ENCODE measurements at places on chromosomes 5 and 9.

DNA sequence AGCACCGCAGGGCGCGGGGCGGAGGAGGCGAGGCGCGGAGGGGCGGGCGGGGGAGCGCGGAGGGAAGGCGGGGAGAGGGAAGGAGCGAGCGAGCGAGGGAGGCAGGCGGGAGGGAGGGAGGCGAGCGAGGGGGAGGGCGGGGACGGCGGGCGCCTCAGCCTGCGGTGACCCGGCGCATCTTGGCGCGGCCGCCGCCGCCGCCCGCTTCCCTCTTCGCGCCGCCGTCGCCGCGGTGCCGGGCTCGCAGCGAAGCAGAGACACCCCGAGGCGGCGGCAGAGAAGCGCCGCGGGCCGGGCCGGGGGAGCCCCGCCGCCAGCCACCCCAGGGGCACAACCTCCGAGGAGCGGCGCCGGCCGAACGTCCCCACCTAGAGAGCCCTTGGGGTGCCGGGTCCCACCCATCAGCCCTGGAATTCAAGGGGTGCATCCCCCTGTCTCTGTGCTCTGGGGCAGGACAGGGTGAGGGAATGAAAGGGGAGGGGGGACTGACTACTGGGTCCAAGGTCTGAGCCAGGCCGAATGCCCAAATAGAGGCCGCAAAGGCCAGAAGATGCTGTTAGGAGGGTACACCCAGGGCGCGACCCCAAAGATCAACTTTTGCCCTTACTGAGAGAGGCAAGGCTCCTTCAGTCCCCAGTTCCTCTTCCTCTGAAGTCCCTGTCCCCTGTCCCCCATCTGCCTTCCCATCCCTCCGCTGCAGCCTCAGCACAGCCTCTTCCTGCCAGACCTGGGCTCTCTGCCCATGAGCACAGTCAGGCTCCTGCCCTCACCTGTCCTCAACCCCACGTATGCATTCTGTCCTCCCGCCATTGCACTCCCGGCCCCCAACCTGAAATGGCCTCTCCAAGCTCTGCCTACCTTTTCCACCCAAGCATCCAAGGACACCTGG lies at the start of gene ADAMTS2:
Gene ADAMTS2, minus strand, starts transcription at position 29 of the 889 bp plus-strand sequence. CDS start 133 bp downstream, outside the sequence.
- DNase-seq: peak; percentile 3

DNA sequence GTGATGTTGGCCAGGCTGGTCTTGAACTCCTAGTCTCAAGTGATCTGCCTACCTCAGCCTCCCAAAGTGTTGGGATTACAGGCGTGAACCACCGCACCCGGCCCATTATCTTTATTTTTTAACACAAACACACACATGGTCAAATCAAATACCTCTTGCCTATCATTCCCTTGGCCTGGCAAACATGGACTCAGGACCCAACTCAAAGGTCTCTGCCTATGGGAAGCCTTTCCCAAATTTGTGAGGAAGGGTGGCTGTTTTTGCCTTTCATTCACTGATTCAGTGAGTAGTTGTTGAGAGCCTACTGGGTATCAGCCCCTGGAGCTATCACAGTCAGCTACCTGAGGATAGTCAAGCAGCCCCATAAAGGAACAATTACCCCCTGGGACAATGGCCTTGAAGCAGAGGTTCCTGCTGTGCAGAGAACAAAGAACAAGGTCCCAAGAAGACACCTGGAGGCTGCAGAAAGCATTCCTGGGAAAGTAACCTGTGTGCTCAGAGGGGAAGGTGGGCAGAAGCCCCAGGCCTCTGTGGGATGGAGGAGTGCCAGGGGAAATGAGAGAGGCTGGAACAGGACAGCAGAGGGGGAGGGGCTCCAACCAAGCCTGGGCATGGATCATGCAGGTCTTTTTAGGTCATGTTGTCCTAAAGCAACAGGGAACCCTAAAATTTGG lies 126.4 kb downstream of the CRB2 start:
- no peak for DNase-seq

DNA sequence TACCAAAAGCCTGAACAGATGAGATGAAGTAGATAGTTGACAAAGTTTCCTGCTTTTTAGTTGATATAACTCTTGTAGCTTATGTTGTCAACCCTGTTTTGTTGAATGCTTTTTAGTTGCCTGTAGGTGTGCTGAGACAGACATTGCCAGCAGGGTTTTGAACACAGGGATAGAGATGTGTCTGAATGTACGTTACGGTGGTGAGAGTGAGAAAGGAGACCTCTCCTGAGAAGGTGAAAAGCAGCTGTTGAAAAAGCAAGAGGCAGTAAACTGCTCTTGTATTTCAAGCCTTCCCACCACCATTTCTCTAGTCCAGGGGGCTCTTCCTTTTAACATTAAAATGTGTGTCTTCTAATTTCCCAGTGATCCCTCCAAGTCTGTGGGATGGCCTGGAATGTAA lies 14.7 kb downstream of the DNAJC21 start:
- DNase-seq: no peak

- no peak for DNase-seq
Observed at GRCh38 chr5:151751091-151751490, 7.3 kb downstream of the ATOX1 start.

- DNase-seq: peak; percentile 73
Observed at GRCh38 chr9:19230355-19231125, at the start of gene DENND4C. DENND4C (plus strand) TSS chr9:19230693; CDS start chr9:19276175, 45,482 bp downstream.

DNA sequence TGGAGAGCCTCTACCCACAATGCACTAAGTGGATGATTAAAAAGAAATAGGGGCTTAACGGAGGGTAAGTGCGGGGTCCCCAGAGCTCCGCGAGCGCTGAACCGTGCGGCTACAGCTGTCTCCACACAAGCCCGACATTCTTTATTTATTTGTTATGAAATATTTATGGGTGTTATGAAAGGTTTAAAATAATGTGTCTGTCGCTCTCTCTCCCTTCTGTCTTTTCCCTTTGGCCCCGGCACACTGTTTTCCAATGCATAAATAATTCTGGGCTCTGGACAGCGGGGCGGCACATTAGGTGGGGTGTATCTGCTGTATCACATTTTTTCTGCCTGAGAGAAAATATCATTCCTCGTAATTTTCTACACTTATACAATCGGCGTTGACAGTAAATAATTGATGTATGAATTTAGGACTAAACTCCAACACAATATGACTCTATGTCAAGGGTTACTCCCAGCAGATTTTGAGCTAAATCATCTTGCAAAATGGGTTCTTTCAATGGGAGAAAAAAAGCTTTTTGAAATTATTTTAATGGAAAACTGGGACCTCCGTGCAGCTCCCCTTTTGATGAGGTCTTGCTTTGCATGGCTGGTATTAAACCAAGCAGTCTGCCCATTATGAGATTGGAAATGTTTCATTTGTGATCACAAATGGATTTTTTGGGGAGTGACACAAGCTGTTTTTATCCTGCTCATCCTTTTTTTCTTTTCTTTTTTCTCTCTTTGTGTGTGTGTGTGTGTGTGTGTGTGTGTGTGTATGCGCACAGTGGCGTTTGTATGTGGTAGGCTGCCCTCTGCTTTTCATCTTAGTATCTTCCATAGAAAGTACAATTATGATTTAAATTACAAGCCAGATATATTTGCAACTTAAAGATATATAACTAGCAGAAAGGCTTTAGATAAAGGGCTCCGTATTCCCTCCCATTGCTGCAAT lies 370.6 kb upstream of the IRX4 start:
- no peak for DNase-seq

GRCh38 chr5:181040631-181040945 lies 522 bp downstream of the BTNL9 start:
- no peak for DNase-seq

DNA sequence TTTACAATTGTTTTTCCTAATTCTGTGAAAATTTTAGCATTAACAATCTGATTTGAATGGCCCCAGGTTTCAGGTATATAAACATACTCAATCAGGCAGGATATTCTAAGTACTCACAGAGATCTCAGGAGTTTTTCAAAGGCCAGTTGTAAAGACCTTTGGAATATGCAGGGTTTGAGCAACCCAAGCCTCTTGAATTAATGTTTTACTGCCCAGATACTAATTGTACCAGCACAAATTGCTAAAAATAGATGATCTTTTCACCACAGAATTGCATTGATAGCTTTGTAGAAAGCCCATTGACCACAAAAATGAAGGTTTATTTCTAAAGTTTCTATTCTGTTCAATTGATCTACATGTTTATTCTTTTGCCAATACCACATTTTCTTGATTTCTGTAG lies 186.5 kb downstream of the OSTF1 start:
- DNase-seq: no peak

DNA sequence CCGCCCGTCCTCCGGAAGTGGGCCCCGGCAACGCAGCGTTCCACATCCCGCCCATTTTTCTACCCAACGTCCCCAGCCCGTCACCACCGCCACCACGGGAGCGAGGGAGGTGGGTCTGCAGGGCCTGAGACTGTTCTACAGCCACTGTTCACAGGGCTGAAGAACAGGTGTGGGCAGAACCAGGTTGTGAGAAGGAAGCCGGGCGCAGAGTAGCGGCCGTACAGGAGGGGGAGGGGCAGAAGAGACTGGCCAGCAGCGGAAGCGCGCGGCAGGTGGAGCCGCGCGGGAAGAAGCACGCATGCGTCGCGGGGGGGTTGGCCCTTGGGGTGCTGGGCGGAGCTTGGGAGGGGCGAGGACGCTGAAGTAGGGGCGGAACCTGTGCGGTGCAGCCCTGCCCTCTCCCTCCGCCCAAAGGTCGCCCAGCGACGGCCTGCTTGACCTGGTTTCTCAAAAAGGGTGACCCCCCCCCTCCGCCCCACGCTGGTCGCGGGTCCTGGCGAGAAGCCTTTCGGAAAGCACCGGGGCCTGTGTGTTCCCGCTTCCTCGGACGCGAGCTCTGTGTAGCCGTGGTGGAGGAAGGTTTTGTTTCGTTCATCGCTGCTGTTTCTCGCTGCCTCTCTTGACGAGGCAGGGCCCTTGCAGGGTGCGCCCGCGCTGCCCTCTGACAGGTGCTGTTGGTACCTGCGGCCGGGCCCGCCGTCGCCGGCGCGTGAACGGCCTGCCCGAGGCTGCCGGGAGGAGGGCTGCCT lies 7.8 kb upstream of the MGAT1 start:
- DNase-seq: peak; percentile 94

- DNase-seq: no peak
Observed at GRCh38 chr9:120579139-120580050, 572 bp downstream of the CDK5RAP2 start.

- DNase-seq: no peak
Observed at GRCh38 chr9:137465720-137466388, 6.7 kb upstream of the NSMF start.

DNA sequence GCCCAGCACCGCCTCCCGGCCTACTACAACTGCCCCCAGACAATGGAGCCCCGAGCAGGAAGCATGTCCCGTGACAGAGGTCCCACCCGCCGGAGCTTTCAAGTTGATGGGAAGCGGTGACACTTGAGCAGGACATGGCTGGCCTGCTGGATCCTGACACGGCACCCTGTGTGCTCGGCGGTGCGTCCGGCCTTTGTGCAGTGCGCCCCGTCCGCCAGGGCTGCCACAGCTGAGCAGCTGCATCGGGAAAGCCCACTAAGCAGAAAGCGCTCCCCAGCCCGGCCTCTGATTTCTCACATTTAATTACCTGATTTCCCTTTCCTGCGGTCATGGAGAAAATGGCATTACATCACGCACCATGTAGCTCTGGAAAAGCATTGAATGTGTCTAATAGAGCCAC lies 611.9 kb downstream of the IRX1 start:
- DNase-seq: no peak

DNA sequence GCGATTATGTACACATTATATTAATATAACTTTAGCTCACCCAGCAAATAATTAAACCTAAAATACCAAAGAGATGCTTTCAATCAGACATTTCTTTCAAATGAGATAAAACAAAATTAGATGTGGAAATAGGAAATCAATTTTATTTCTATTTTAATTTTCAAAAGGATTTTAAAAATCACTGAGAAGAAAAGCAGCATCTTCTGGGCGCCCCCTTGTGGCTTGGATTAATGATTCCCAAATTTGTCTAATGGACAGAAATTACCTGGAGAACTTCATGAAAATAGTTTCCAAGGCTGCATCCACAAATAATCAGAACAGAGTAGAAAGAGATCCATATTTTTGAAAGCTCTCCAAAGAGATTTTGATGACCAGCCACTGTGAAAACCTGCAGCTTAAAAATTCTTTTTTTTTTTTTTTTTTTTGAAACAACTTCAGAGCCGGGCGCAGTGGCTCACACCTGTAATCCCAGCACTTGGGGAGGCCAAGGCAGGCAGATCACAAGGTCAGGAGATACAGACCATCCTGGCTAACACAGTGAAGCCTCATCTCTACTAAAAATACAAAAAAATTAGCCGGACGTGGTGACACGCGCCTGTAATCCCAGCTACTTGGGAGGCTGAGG lies 50.9 kb upstream of the CEMIP2 start:
- peak; percentile 39 for DNase-seq

DNA sequence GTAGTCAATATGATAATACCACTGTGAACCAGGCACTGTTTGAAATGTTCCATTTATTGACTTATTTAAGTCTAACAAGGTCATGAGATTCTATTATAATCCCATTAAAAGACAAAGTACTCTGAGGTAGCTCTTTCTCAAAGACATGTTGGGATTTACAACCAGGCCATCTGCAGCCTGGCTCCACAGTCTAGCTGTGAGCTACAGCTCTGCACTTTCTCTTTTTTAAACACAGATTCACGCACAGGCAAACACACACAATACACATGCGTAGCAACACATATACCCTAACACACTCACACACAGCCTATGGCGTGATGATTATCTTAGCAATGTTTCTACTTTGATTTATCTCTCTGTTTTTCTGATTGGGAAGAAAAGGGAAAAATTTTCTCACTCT lies 174.3 kb downstream of the PRR16 start:
- no peak for DNase-seq

All from stimulated activated CD4-positive, alpha-beta T cell treated with anti-CD3 and anti-CD28 coated beads, Interleukin-4, amount 100 ng/mL, for 1 hour (primary cell).